ENCODE measurements at places on chromosomes 3 and 15.

DNA sequence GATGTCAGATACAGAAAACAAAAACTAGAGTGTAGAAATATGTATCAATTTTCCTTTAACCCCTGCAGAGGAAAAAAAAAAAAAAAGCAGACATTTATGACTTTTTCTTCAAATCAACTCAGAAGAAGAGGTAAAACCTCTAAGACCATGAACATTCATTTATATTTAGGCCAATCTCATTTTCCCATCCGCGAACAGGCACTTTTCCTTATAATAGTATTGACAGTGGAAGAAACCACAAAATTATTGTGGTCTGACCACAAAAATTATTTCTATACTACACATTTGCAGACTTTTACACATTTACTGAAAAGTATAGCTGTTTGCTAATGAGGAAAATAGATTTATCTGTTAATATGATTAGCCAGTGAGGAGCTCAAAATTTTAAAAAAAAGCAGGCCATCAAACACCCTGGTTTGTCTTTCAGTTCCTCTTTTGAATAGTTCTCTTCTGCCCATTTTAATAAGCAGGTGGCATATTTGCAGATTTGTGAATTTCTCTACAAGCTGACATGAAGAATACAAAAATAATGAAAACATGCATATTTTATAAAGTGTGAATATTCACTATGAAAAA, 5.7 kb downstream of the OSBPL11 start:
- no peak for DNase-seq

DNA sequence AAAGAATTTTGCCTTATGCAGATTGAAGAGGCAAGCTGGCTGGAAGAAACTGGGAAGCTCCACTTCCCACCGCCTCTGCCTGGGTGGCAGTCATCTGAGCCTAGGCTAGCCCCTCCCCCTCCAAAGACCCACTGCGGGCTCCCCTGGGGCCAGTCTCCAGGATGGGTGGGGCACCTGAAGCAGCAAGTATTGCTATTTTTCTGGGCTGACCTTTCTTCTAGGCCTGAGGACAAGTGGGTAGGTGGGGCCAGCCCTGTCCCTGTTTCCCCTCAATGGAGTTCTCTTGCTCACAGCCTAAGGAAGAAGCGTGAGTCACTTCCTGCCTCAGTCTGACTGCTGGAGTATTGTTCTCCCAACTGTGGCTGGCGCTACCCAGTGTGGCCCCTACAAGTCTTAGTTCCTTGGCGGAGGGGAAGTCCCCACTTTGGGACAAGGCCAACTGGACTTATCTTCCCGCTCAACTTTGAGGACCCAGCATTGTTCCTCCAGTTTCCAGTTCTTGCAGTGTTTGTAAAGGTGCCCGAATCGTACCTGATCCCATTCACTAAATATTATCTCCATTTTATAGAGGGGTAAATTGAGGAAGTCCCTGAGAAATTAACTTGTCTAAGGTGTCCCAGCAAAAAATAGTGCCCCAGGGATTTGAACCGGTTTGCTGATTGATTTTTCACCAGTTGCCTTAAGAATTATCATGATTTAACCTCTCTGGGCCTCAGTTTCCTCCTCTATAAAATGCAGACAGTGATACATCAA, 1.4 kb downstream of the FURIN start:
- no peak for DNase-seq

DNA sequence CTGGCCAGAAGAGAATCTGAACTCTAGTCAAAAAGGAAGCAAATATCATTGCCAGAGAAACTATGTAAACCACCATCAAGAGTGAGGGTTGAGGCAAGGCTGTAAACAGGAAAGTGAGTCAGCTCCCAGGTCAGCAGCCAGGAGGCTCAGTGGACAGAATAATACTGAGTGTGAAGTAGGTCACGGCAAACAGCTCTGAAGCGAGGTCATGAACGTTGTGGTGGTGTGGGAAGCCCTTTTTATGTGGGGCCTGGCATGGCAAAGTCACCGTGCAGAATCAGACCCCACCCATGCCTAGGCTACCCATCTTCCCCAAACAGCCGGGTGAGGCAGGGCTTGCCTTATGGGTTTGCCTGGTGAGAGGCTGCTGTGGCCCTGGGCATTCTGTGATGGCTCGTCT, 43.9 kb downstream of the THBS1 start:
- no peak for DNase-seq

GRCh38 chr3:128060473-128061381, 8.5 kb downstream of the SEC61A1 start:
- DNase-seq = no peak

DNA sequence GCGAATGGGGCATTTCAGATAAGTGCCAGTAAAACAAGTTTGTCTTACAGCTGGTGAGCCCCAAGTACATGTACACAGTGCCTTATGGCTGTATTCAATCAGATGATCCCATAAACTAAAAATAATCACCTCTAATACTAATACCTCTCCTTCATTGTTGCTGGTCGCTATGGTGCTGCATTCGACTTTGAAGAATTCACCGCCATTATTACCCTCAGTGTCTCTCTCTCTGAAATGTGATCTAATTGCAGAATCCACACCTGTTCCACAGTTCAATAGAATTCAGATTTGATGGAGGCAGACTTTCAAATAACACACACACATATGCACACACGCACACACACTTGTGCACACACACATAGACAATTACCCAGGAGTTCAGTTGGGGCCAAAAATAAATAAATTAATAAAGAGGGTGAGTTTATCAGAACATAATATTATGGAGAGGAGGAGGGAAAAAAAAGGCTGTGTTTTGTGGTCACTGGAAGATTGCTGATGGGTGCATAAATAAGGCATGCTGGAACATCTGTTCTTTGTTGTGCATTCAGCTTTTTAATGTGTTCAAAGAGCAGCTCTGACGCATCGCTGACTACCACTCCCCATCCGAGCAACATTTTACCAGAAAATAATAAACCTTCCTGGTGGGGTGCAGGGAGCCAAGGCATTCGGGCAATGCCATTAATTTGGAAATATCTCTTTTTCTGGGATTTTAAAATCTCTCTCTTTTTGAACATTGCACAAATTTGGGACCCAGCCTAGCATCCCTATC, 235.7 kb downstream of the SATB1 start:
- DNase-seq = no peak

- no peak for DNase-seq
These were observed 569.8 kb downstream of the RBMS3 start for GRCh38 chr3:29850641-29851040.

- no peak for DNase-seq
These were observed 2.1 kb downstream of the RPP25 start for GRCh38 chr15:74954515-74954914.

- DNase-seq = no peak
These were observed 78.1 kb upstream of the EOMES start for GRCh38 chr3:27800261-27800660.

DNA sequence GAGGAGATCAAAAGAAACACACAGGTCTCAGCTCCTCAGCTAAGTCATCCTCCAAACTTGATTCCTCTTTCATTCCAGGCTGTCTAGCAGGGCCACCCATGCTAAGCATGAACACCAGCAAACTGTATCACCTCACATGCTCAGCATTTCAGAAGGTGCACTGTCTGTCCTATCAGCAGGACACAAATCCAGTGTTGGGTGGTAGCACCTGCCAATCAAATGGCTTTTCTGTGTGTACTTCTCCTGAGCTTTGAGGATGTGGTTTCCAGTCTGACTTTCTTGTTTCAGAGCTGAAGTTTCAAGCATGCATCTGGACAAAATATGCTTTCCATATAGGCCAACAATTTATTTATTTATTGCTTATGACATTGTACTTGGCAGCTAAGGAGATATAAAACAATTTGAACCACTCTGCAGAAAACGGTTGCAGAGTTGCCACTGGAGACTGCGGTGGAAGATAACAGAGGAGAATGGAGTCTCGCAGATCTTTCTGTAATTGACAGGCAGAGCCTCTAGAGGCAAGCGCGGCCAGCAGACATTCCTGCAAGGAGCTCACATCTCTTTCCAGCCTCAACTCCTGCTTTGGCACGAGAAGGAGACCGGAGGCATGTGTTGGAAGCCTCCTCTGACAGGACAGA, 167.1 kb upstream of the WNT5A start:
- no peak for DNase-seq

DNA sequence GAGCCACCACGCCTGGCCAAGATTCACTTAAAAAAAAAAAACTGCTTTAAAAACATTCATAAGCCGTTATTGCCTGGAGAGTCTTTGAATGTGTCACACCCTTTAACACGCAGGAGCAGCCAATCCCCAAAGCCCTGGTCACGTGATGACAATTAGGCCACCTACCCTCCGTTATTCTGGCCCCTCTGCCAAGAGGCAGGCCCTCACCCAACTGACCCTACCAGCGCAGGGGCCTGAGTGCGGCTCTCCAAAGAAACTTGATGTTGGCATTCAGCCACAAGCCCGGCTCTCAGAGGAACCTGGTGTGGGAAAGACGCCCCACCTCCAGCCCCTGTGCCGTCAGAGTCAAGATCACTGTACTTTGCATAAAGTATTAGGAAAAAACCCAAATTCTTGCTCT, 11.6 kb upstream of the MUC4 start:
- DNase-seq = no peak

DNA sequence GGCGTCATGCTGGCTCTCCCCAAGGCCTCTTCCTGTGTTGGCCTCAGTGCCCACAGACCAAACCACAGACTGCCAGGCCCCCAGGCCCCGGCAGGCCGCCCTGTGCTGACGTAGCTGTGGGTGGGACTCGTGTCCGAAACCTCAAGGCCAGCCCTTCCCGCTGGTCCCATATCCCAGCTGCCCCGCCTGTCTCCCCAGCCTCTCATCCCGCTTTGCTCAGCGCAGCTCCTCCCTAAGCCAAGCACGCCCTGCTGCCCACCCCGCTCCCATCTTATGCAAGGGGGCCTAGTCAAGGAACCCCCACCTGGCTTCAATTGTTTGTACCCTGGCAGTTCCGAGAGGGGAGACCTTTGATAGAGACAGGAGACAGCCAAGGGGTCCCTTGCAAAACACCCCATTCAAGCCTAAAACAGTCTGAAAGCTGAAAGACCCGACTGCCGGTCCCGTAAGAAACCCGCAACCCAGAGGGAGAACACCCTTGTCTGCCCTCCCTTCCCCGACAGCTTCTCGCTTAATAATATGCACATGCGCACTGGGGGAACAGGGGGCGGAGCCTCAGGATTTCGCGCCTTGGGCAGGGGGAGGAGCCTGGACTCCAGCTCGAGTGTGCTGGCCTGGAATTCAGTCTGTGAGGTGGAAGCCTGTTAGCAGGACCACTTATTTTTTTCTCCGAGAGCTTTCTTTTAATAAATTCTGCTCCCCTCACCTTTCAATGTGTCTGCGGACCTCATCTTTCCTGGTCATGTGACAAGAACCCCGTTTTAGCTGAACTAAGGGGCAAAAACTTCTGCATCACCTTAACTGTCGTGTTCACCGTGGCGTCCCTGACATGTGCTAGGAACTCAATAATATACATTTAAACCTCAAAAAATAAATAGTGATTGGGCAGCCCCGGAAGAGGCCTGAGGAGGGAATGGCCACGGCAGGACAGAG, 17.2 kb downstream of the TNFAIP8L3 start:
- DNase-seq = peak; percentile 52

GRCh38 chr3:129684270-129684669, 77.8 kb upstream of the PLXND1 start:
- no peak for DNase-seq
